Left renal cortex interstitium (tissue), 4 donors: ENCODE measurements at places on chromosomes 12 and 14.
A peak's percentile ranks its signal among the peaks of the same experiment; 100 is the strongest.

- no peak for DNase-seq
These were observed 28.3 kb downstream of the LRCOL1 start for GRCh38 chr12:132582058-132582420.

- DNase-seq = no peak
These were observed 83.5 kb downstream of the PTPRR start for GRCh38 chr12:70837026-70837425.

DNA sequence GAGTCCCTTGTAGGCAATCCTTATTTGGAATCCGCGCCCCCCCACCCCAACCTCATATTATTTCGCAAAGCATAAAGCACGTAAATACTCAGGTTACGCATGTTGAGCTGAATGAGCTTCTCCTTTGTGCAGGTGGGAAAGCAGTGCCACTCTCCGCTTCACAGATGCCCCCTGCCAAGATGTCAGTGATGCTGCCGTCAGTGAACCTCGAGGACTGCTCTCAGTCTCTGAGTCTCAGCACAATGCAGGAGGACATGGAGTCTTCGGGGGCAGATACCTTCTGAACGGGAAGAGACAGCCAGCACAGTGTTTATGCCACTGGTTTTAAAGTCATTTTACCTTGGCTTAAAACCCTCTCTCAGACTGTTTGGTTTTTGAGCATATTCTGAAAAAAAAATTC, 90.1 kb upstream of the DACT1 start:
- no peak for DNase-seq

GRCh38 chr12:12735301-12735700, 18.1 kb downstream of the CDKN1B start:
- DNase-seq = no peak

GRCh38 chr12:64864319-64864718, 39.9 kb downstream of the TBC1D30 start:
- DNase-seq = no peak

- no peak for DNase-seq
These were observed 46.3 kb downstream of the NTS start for GRCh38 chr12:85920324-85920947.

- no peak for DNase-seq
These were observed 1160.2 kb downstream of the TMEM121 start for GRCh38 chr14:106686533-106686932.

GRCh38 chr14:21804981-21805380, 131.4 kb upstream of the OR4E1 start:
- DNase-seq = no peak

DNA sequence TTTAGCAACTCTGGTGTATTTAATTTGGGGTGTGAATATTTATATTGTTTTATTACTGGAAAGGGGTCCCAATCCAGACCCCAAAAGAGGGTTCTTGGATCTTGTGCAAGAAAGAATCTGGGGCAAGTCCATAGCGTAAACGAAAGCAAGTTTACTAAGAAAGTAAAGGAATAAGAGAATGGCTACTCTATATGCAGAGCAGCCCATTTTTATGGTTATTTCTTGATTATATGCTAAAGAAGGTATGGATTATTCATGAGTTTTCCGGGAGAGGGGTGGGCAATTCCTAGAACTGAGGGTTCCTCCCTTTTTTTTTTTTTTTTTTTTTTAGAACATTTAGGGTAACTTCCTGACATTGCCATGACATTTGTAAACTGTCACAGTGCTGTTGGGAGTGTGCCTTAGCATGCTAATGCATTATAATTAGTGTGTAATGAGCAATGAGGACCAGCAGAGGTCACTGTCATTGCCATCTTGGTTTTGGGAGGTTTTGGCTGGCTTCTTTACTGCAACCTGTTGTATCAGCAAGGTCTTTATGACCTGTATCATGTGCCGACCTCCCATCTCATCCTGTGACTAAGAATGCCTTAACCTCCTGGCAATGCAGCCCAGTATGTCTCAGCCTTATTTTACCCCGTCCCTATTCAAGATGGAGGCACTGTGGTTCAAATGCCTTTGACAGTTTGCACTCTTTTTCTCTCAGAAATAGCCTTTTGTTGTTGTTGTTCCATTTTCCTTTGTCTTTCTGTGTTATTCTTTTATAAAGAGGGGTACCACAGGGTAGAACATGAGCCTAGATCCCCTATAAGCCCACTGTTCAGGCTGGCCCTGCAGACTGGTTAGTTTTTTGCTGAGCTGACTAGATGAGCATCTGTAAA, 75.5 kb upstream of the DCD start:
- no peak for DNase-seq

DNA sequence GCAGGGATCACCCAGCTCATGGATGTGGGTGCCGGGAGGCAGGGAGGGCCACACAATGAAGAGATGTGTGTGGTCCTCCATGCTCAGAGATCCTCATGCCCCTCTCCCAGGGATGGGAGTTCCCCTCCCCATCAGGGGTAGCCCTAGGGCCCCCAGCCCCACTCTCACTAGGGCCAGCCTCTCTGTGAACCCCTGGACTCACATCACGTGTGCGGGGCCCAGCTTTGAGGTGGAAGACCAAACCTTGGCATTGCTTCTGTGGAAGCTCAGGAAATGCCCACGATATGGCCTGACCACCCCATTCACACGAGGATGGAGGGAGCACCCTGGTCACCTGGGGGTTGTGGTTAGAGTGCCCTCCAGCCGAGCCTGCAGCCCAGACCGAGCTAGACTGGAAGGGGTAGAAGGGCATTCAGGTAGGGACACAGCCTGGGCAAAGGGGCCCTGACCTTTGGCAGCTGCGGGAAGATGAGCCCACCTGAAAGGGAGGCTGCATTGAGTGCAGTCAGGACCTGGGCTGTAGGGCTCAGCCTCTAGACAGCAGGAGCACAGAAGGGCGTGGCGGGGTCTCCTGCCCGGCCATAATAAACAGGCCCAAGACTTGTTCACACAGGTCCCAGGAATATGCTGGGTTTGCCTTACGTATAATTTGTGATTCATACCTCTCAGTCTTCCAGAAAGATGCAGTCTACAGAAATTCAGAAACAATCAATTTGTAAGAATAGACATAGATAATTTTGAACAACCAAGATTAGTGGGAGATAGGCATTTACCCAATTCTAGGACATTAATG, 34.8 kb upstream of the RCOR1 start:
- no peak for DNase-seq

DNA sequence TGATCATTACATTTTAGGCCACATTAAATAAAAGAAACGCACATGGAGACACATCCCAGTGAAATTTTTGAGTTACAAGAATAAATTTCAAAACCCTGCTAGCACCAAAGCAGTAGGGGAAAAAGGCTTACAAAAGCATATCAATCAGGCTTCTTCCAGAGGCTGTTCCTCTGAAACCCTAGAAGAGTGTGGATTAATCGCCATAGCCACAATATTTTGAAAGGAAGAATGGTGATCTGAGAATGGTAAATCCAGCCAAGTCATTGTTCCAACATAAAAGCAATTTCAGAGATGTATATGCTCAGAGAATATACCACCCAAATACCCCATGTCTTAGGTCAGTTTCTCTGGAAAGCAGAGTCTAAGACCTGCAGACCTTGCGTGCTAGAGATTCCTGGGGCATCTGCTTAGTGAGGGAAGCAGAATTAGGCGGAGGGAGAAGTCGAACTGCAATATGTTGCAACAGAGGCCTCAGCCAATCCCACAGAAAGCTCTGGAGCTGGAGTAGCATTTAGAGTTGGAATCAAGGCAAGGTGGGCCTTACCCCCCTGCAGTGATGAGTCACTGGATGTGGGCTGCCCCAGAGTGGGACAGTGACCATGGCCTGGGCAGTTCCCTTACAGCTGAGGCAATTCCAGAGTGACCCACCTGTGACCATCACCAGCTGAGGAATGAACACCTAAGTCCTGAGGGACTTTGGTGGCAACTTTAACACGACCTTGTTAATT, 125.2 kb downstream of the NTF3 start:
- no peak for DNase-seq

- DNase-seq = no peak
These were observed 4.3 kb upstream of the NIN start for GRCh38 chr14:50835280-50835679.

DNA sequence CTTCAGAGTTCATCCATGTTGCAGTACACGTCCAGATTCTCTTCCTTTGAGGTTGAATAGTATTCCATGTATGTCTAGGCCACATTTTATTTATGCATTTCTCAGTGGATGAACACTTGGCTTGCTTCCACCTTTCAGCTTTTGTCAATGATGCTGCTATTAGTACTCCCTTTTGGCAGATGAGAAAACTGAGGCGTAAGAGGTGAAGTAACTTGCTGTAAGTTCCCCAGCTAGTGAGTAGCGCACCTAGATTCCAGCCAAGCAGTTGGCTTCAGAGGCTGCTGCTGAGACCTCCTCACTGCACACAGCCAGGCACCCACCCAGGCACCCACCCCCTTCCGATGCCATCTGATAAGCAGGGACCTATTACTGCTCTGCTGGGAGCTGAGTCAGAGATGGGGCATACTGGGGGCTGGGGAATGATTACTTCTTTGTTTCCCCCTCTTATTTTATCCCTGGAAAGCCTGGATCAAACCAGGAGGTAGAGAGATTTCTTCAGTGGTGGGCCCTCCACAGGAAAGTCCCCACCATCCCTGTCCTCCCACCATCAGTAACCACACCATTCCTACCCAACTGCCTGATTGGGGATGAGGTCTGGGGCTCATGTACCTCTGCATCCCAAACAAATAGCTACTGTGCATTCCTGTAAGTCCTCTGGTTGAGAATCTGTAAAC, 234.6 kb downstream of the PCNX1 start:
- DNase-seq = no peak

DNA sequence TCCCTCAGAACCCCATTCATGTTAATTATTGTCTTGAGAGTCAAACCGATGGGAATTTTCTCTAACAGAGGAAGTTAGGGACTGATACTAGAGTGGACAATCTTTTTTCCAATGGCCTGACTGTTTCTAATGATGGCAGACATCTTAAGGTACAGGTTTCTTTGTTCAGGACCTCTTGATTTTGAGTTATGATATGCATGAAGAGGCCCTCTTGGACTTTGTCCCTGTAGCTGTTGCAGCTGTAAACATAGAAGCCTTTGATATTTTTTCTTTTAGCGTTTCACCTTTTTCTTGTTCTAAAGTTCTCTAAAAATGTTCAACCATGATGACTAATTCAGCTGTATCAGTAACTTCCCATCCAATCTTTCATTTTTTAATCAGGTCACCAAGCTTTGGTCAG, 53.0 kb downstream of the LGR5 start:
- DNase-seq = no peak

DNA sequence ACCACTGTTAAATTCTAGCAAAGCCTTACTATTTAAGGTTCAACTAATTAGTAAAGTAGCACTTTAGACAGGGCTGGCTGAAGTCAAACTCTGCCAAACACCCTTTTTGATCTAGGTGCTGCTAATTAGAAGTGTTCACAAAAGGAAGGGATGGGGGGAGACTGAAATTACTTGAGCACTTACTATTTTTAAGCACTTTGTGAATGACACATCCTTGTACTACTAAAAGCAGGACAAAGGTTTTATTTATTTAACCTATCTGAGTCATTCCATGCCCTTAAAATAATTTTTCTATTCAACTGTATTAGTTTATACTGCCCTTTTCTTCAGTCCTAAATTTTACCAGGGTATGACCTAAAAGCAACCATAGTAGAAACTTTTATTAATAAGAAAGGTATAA, 20.1 kb downstream of the MBIP start:
- DNase-seq = no peak

GRCh38 chr12:118853634-118854033, 127.7 kb upstream of the SRRM4 start:
- DNase-seq = no peak

- DNase-seq = no peak
These were observed 11.5 kb downstream of the UBC start for GRCh38 chr12:124902916-124903315.

GRCh38 chr12:92537290-92537960, 165.4 kb upstream of the PLEKHG7 start:
- no peak for DNase-seq

GRCh38 chr12:85639834-85640233, 196.4 kb downstream of the RASSF9 start:
- DNase-seq = no peak

DNA sequence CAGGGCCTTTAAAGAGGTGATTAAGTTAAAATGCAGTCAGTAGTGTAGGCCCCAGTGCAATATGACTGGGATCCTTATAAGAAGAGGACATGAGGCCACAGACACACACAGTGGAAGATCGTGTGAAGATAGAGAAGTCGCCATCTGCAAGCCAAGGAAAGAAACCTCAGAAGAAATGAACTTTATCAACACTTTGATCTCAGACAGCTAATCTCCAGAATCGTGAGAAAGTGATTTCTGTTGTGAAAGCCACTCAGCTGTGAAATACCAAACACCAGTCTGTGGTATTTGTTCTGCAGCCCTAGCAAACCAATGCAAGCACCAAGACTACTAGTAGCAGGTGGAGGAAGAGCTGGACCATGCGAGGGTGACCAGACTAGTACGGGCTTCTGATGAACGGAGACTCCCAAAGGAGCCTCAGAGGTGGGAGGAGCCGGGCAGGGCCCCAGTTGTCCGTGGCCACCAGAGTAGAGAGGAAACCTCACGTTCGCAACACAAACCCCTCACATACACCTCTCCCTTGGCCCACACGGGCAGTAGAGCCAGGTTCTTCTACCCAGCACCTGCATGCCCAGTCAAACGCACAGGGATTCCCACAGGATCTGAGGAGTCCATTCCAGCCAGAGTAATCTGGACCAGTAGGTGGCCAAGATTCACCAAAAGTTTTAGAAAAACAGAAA, 243.0 kb downstream of the TTC8 start:
- DNase-seq = no peak

GRCh38 chr12:86959766-86960458, 703.7 kb upstream of the MGAT4C start:
- no peak for DNase-seq

GRCh38 chr12:128914908-128915563, 61.8 kb downstream of the GLT1D1 start:
- DNase-seq = no peak

GRCh38 chr12:78863482-78864402, 832 bp upstream of the SYT1 start:
- peak; percentile 52 for DNase-seq

DNA sequence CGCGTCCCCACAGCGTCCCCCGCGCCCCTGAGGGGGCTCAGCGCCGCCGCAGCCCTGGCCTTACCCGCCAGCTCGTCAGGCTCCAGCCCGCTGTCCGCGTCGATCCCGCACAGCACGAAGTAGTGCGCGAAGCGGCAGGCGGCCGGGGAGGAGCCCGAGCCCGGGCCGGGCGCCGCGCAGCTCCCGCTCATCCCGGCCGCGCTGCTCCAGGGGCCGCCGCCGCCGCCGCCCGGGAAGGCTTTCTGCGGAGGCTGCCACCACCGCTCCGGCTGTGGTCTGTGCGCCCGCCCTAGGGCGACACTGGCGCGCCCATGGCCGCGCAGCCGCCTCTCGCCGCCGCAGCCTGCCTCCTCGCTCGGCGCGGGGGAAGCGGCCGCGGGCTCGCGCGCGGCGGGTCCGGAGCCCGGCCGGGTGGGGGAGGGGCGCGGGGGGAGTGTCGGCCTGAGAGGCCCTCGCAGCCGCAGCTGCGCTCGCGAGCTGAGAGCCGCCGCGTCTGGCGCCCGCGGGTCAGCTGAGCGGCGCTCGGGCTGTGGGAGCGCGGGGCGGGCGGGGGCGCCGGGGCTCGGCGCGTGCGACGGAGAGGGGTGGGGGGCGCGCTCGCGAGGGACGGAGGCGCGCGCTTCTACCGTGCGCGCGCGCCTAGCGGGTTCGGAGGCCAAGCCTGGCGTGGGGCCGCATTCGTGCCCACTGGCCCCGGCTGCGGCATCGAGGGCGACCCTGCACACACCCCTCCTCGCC, at the start of gene DENND5B:
TSS of gene DENND5B (minus strand) at position 495 of the 738 bp plus-strand sequence. CDS start at position 191, 304 bp downstream.
- no peak for DNase-seq
